Activated naive CD4-positive, alpha-beta T cell treated with anti-CD3 and anti-CD28 coated beads for 36 hours (primary cell): ENCODE measurements at places on chromosomes 6 and 20. TPM values are rescaled to one million over a fixed set of nuclear protein-coding genes. Genes with fewer than 3 reads are reported as not detected.

The PRICKLE4 gene
- total RNA-seq = 0.52 TPM

GRCh38 chr6:79377047-79377446 lies 142.6 kb upstream of the HMGN3 start:
- no peak for DNase-seq

GRCh38 chr20:4373454-4373853 lies 348.3 kb upstream of the PRND start:
- DNase-seq = no peak

DNA sequence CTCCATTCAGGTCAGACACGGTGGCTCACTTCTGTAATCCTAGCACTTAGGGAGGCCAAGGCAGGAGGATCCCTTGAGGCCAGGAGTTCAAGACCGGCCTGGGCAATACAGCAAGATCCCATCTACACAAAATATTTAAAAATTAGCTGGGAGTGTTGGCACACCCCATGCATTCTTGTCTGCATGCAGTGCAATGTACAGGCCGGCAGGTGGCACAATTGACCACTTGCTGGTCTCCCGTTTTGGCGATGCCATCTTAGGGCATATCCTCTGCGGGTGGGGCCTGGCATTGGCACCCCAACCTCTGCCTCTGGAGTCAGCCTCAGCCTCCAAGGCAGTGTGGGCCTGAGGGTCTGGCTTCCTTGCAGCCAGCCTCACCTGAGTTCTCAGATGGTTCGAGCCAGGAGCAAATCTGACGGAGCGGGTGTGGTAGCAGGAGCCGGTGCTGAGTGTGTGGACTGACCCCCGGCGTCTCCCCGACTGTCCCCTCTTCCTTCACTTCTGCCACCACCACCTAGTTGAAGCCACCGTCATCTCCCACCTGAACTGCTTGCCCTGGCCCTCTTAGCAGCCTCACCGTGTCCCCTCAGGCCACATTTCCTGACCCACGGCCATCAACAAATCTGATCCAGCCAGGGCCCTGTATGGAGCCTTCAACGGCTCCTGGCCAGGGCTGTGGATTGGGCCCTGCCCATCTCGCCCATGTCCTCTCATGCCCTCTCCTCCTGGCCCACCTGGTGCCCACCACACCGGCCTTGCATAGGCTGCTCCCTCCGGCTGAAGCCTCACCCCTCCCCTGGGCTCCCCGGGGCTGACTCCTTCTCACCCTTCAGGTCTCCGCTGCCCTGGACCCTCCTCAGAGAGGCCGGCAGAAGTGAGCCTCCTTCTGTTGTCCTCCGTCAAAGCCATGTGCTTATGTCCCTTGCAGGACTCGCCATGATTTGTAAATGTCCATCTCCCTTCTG lies 44.0 kb downstream of the EFCAB8 start:
- DNase-seq = peak; percentile 85

GRCh38 chr6:101711518-101711917 lies 318.0 kb downstream of the GRIK2 start:
- no peak for DNase-seq

The E2F3 gene
- 13.1 TPM for total RNA-seq

DNA sequence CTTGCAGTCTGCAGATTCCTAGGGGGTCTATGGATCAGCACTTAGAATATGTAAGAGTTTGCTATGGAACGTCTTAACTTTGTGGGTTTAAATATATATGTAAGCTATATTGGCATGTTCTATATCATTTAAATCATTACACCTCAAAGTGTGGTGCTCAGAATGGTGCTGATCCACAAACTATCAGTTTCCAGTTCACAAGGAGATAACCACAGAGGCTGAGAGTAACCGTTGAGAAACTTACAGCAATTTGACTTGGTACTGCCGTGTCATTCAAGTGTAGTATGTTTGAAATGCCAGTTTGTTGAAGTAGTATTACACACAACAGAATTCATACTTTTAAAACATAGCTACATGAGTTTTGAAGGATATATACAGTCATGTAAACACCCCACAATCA lies 279.7 kb downstream of the FARS2 start:
- no peak for DNase-seq

DNA sequence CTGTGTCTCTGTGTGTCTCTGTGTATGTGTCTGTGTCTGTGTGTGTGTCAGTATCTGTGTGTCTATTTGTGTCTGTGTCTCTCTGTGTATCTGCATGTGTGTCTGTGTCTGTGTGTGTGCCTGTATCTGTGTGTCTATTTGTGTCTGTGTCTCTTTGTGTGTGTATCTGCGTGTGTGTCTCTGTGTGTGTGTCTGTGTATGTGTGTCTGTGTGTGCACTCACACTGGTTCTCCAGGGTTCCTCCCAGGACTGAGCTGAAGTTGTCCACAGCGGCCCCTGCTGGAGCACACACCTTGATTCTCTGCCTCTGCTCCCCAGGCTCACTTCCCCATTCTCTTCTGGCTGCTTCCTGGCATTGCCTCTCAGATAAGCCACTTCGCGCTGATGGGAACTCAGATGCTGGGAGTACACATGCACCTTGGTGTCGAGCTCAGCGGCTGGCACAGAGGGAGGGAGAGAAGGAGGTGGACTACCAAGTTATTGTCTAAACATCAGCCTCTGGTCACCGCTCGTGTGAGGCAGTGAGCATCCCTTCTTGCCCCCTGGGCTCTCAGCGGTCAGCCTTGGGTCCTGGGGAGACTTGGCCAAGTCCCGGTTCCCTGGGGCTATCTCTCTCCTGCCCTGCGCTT lies 104.9 kb upstream of the NXT1 start:
- DNase-seq = peak; percentile 20

The SLC32A1 gene
- not detected for total RNA-seq

DNA sequence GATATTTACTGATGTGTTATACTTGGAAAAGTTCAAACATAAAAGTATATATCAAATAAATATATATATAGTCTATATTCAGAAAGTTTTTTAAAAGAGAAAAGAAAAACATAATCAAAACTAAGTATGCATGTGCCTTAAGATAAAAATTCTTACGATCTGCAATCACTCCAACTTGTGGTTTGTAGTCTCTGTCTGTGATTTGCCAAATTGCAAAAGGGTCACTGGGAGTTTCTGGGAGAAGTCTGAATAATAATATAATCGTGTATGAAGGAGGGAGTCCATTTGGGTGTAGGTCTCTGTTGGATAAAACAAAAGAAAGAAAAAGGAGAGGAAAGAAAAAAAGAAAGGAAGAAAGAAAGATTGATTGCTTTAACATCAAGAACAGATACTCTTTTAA lies 92.4 kb downstream of the COL12A1 start:
- DNase-seq = no peak

- no peak for DNase-seq
These were observed 38.7 kb upstream of the ZBP1 start for GRCh38 chr20:57658833-57659516.

The OR2J3 gene
- total RNA-seq = not detected

DNA sequence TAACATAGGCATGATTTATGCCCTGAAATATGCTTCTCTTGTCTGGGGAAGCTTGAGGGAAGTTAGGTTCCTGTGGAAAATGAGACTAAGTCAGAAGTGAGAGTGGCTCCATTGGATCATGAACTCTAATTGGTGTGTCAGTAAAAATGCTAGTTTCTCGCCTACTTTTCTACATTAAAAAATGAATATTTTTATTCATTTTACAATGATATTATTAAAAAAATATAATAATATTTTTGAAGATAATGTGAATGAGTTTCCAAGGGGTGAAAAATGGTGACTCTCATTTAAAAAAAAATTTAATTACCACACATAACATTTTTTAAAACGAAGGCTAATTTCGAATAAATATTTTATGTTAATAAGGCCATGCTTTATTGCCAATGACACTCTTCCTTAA lies 84.2 kb downstream of the HIVEP1 start:
- DNase-seq = no peak

The CSNK2B gene
- 215 TPM for total RNA-seq

GRCh38 chr20:62708591-62709536 lies at the start of gene NTSR1:
NTSR1 (plus strand) TSS chr20:62708836; CDS start chr20:62709208, 372 bp downstream.
- no peak for DNase-seq

GRCh38 chr20:7094438-7094997 lies 327.0 kb downstream of the BMP2 start:
- DNase-seq = peak; percentile 8

DNA sequence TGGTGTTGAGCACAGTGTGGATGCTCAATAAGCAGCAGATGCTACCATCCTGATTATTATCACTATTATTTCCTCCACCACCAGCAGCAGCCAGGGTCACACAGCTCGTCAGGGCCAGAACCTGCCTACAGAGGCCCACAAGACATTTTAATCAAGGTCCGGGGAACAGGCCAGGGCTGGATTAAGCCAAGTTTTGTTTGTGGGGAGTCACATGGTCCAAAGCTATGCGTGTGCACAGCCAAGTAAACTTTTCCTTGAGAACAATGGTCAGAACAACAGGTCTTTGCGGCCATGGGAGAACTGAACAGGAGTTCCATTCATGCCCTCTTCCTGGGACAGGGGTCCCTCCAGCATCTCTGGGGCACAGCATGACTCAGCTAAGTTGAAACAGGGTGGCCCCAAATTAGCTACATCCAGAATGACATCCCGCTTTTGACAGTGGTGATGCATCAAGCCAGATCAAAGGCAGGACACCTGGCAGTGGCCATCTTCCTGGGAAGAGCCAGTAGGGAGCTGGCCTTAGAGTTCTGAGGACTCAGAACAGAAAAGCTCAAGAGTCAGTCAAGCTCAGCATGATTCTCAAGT lies 11.7 kb downstream of the SNTA1 start:
- DNase-seq = no peak

The PRL gene
- total RNA-seq = not detected

- DNase-seq = no peak
These were observed 28.4 kb upstream of the NFATC2 start for GRCh38 chr20:51570739-51571459.

The PRRT1 gene
- 1.1 TPM for total RNA-seq

The BTN1A1 gene
- total RNA-seq = 0.07 TPM

- no peak for DNase-seq
These were observed 13.9 kb downstream of the LRFN2 start for GRCh38 chr6:40573221-40573620.

The EMILIN3 gene
- total RNA-seq = not detected

GRCh38 chr6:127107916-127108315 lies 10.6 kb upstream of the RSPO3 start:
- DNase-seq = no peak

The CTSZ gene
- total RNA-seq = 17.3 TPM

DNA sequence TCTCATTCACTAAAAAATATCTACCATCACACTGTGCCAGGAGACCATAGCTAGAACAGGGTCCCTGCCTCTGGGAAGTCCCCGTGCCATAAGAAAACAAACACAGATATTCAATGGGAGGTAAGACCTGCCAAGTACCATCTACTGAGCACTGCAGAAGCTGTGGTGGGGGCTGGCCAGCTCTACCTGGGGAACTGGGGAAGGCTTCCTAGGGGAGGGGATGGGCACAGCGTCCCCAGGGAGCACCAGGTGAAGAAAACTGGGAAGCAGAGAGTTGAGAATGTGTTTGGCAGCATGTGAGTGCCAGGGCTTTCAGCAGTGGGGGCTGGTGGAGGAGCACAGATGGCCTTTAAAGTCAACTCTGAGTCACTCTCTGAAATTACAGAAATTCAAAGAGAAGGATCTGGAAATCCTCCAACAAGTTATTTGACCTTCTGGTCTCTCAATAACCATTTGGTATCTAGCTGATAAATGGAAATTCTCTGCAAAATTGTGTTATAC lies 85.2 kb downstream of the SHLD1 start:
- DNase-seq = peak; percentile 29
